ENCODE measurements at places on chromosomes 16 and 17. TPM values are rescaled to one million over a fixed set of nuclear protein-coding genes. Genes with fewer than 3 reads are reported as not detected.

GRCh38 chr17:33228548-33228947, 64.5 kb downstream of the ASIC2 start:
- DNase-seq: no peak

Gene GP1BA
- not detected for total RNA-seq

GRCh38 chr16:12489357-12489990, 314.2 kb downstream of the CPPED1 start:
- DNase-seq: no peak

DNA sequence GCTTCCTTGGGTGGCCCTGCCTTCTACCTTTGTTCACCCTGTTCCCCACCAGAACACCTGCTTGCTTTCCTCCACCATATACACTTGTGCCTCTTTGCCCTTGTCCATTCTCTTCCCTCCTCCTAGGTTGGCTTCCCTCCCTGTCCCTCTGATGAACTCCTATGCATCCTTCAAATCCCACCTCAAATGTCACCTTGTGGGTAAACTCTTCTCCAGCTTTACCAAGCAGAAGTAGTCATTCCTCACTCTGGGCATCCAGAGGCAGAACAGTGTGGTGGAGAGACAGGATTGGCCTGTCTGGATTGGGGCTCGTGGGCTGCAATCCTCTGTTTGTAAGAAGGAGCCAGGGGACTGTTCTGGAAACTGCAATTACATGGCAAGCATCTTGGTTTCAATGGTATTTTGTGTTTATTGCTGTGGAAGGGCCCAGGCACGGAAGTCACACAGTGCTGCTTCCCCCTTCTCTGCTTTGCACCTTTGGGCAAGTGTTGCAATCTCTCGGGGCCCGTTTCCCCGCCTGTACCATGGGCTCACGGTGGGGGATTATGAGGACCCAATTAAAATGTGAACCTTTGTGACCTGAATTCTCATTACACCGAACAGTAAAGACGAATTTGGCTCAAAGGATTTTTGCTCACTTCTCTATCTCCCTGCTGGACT, 21.9 kb upstream of the NXPH3 start:
- DNase-seq: no peak

- no peak for DNase-seq
Observed at GRCh38 chr16:6286176-6286575, 1046.5 kb upstream of the RBFOX1 start.

DNA sequence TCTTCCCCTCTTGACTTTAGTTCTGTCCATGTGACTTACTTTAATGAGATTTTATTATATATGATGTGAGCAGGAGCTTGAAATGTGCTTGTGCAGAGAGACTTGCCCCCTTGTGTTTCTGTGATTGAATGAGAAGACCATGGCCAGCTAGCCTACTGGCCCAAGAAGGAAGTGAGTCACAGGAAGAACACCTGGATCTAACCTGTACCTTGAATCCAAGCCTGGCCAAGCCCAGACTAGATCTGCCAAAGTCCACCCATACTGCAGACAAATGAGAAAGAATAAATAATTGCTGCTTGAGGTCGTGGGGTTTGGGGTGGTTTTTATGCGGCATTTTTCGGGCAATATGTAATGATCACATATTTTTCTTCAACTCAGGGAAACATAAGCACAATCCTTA, 9.6 kb downstream of the ABCA10 start:
- DNase-seq: no peak

- no peak for DNase-seq
Observed at GRCh38 chr16:14015461-14015860, 55.7 kb upstream of the MRTFB start.

DNA sequence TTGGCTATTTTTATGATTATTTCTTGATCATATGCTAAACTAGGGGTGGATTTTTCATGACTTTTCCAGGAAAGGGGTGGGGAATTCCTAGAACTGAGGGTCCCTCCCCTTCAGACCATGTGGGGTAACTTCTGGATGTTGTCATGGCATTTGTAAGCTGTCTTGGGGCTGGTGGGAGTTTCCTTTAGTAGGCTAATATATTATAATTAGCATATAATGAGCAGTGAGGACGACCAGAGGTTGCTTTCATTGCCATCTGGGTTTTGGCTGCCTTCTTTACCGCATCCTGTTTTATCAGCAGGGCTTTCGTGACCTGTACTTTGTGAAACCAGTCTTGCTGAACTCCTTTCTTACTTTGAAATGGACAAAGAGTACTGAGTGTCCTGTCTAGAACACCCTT, 40.4 kb upstream of the ABCA5 start:
- DNase-seq: no peak

- no peak for DNase-seq
Observed at GRCh38 chr17:74527081-74527480, 4.2 kb downstream of the CD300LB start.

DNA sequence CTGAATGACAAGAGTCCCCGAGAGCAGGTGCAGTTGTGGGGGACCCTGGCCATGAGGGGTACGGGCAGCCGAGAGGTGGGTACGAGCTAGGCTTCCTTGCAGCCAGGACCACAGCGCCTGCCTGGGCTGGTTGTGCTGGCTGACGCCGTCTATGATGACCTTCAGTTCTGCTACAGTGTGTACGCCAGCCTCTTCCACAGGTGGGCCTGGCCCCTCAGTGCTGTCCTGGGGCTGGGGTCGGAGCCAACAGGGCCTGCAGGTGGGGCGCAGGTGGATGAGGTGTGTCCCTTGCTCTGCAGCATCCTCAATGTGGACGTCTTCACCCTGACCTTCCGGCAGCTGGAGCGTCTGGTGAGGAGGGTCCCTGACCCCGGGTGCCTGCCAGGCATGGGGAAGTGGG, 7.2 kb downstream of the TSR3 start:
- DNase-seq: no peak

GRCh38 chr16:63244631-63245030, 1208.4 kb upstream of the CDH8 start:
- DNase-seq: no peak

DNA sequence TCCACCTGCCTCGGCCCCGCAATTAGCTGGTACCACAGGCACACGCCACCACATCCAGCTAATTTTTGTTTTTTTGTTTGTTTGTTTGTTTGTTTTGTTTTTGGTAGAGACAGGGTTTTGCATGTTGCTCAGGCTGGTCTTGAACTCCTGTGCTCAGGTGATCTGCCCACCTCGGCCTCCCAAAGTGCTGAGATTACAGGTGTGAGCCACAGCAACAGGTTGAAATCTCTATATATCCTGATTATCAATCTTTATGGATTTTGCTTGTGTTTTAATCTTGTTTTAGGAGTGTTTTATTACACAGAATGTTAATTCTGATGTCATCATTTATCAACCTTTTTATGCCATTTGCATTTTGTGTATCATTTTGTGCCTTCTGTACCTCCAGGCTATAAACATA, 48.2 kb downstream of the RAB11FIP4 start:
- DNase-seq: no peak
